NCI-H187 (cell line): ENCODE measurements at places on chromosomes 2 and 18.
A peak's percentile ranks its signal among the peaks of the same experiment; 100 is the strongest.

DNA sequence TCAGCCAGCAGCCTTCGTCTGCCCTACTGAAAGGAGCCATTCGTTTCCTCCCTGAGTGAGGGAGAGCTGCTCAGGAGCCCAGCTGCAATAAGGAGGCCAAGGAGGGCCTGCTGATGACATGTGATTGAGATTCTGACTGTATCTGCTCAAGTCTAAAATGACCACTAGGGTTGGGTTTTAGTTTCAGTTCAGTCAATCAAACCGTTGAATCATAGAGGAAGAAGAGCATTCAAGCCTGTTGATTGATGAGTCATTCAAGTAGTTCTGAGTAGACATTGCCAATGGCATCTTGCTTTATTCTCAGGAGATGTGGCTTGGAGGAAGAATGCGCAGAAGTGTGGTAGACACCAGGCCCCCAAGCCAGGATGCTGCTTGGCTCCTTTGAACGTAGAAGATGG, 19.9 kb upstream of the BCL2L11 start:
- no peak for DNase-seq

DNA sequence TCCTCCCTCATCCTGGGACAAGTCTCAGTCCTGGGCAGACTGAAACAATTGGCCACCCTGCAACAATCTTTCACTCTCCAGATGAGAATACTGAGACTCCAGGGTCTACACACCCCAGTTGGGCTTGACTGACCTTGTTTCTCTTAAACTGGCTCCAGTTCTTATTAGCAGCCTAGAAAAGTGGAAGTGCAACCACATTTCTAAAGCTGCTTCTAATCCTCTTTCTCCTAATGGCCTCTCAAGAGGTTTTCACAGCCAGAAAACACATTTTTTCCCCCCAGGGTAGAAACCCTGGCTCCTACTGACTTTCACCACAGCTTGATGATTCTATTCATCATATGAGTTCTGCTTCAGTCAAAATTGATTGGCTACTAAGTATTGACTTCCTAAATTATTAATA, 45.8 kb downstream of the SLC4A5 start:
- no peak for DNase-seq

- no peak for DNase-seq
Observed at GRCh38 chr18:48803518-48803917, 147.2 kb downstream of the SMAD7 start.

DNA sequence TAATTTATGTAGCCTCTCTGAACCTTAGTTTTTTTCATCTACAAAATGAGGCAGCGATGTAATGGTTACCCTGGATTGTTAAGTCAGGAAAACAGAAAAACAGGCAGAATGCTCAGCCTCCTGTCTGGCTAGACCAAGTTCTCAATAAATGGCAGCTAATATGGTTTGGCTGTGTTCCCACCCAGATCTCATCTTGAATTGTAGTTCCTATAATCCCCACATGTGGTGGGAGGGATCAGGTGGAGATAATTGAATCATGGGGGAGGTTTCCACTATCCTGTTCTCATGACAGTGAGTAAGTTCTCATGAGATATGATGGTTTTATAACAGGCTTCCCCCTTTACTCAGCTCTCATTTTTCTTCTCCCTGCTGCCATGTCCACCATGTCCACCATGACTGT, 220.0 kb downstream of the CMPK2 start:
- no peak for DNase-seq

GRCh38 chr2:224209555-224210285, 170.6 kb upstream of the SERPINE2 start:
- DNase-seq: no peak

- DNase-seq: no peak
Observed at GRCh38 chr18:62751977-62752376, 36.6 kb downstream of the PHLPP1 start.

- no peak for DNase-seq
Observed at GRCh38 chr2:105919191-105919811, 174.6 kb downstream of the NCK2 start.

DNA sequence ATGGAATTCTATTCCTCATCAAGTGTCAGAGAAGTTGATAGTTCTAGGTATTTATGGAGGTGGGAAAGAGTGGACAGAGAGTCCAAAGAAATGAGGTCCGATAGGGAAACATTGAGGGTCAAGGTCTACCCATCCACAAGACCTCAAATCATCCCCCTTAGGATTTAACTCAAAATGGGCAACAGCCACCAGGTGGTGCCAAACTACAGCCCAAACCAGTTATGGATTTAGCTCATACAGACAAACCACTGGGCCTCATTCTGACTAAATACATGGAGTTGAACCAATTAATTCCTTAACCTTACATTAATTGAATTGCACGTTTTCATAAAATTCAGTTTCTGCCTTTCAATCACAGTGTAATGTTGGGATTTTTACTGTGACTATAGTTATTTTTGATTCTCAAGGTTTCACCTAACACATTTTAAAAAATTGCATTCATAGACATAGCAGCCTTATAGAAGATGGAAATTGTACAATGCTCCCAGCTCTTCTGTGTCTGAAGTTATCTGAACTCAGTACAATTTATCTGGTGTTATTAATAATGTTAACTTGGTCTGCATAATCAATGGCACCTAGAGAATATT, 98.2 kb upstream of the HNMT start:
- DNase-seq: no peak

DNA sequence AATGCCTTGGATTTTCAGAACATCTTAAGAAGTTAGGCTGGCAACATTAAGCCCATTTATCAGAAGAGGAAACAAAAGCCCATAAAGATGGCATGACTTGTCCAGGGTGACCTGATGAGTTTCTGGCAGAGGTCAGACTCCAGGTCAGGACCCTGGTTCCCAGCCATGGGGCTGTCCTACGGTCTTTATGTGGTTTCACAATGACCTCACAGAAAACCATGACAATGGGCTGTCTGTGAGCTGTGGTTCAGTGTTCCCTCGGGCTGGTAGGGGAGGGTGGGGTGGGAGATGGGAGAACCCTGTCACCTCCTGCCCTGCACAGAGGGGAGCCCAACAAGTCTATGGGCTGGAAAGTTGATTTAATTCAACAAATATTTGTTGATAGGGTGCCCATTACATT, 101.8 kb downstream of the LOXHD1 start:
- no peak for DNase-seq

DNA sequence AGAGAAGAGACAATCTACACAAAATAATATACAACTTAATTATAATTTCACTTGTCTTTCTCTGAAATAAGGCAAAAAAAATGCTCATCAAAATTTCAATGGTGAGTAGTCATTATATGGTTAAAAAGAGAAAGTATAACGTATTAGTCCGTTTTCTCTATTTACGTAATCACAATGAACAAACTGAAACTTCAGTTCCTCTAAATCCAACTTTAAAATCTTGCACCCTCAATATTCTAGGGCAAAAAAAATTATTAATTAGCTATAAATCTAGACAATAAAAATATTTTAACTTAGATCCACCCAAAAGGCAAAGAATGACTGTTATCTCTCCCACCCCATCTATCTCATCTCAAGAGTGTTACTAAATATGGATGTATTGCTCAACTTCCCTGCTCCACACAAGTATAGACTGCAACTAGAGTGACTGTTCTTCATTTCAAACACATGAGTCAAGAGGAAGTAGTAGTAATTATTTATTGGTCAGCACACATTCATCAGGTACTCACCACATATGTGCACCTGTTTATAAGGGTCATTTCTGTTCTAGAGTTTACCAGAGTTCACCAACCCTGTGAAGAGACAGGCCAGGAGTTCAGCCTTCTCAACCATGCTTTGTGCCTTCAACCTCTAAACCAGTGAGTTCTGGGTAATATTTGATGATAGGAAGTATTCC, 36.4 kb downstream of the STK39 start:
- DNase-seq: no peak

GRCh38 chr2:48313036-48313877, 216.7 kb upstream of the STON1 start:
- DNase-seq: no peak

DNA sequence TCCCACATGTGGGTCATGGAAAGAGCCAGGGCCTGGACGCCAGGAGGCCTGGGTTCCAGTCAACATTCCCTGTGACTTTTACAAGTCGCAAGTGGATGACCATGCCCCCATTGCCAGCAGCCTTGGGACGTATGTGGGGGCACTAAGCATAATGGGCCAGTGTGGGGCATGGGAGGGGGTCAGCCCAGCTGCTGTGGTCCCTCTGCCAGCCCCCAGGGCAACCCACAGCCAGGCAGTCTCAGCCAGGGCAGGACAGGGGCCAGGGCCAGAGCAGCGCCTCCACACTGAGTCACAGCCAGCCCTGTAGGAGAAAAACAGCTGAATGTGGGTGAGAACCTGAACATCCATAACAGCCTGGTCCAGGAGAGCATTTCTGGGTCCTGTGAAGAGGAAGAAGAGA, 173.2 kb downstream of the GFPT1 start:
- no peak for DNase-seq

DNA sequence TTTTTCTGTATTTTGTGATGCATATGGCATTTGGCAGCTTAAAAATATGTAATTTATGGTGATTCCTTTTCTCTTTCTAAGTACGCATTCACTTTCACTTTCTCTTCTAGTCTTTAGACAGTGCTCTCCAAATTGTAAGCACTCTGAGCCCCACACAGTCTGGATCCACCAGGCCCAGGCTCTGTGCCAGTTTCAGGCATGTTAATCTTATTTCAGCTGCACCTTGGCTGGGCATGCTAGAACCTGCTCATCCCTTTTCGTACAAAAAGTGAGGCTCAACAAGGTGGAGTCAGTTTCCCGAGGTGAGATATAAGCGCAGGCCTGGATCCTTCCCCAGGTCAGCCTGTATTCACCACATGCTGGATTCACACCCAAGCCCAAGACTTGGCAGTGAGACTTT, 203.9 kb downstream of the MTX2 start:
- peak; percentile 11 for DNase-seq
